ENCODE measurements at places on chromosomes 4 and X.

DNA sequence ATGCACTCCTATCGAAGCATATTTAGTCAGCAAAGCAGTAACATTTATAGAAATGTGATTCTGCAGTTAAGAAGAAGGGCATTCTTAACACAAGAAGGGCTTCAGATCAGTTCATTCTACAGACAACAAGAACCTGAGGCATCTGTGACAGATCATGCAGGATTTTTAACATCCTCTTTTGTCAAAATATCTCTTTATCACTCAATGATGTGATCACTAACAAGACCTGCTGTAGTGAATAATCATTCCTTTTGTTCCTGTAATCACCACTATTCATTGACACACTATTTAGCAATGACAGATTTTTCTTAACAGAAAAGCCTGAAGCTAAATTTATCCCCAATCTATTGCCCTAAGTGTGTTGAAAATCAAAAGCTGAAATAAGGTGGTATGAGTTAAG lies 47.8 kb upstream of the ARHGAP24 start:
- DNase-seq = no peak

DNA sequence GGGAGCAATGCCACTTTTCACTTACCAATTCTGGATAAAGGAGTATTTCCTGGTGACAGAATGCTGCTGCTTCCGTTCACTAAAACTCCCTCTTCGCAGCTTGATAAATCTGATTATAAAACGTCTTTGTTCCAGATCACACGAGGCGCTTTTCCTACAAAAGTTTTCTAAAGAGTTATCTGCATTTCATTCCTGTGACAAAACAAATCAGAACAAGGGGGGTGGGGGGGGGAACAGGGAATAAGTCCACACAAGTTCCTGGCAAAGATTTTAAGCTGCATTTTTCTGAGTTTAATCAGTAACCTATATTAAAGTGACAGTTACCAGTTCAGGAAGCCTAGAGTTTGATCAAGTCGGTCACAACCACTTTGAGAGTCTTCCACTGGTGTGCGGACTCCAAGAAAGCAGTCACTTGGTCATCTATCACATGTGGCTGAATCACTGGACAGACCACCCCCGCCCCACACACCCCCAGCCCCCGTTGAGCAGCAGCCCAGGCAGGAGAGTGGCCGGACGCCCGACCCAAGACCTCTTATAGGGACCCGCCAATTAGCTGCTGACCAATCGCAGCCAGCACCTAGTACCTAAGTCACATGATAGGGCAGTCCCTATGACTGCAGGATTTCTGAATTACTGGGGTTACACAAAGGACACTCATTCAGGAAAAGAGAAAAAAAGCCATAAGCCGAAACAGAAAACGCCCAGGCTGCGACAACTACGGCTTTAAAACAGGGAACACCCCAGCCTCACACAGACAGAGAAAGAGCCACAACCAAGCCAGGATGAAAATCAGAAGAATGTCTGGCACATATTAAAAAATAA lies 569.3 kb upstream of the DIPK2B start:
- peak; percentile 52 for DNase-seq

DNA sequence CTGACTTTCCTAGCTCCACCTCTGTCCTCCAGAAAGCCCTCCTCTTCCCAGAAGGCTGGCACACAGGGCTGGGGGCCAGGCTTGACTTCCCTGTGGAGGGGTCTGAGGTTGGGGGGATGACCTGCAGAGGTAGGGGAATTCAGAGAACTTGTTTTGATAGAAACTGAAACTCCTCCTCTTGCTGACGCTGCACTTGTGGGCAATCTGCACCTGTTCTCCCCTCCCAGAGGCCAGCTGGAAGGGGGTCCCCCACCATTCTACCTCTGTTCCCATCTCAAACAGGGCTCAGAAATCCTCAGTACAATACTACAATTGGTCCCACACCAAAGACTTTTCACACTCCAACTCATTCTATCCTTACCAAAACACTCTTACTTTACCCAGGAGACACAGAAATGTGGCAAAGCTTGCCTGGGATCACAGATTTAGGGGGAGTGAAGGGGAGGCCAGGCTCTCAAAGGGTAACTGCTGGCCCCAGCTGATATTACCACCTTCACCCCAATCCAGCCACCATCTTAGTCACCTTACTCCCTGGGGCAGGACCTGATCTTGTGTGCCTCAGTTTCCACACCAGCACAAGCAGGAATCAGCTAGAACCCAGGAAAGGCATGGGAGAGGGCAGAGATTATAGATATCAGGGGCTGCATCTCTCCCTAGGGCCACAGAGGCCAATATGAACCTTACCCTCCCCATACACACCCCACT lies 18.5 kb downstream of the OTUD5 start:
- peak; percentile 77 for DNase-seq

GRCh38 chr4:2300431-2301224 lies 38.7 kb upstream of the MXD4 start:
- DNase-seq = no peak

- DNase-seq = peak; percentile 79
Measured at GRCh38 chr4:40897557-40898203, 147.9 kb downstream of the NSUN7 start.

DNA sequence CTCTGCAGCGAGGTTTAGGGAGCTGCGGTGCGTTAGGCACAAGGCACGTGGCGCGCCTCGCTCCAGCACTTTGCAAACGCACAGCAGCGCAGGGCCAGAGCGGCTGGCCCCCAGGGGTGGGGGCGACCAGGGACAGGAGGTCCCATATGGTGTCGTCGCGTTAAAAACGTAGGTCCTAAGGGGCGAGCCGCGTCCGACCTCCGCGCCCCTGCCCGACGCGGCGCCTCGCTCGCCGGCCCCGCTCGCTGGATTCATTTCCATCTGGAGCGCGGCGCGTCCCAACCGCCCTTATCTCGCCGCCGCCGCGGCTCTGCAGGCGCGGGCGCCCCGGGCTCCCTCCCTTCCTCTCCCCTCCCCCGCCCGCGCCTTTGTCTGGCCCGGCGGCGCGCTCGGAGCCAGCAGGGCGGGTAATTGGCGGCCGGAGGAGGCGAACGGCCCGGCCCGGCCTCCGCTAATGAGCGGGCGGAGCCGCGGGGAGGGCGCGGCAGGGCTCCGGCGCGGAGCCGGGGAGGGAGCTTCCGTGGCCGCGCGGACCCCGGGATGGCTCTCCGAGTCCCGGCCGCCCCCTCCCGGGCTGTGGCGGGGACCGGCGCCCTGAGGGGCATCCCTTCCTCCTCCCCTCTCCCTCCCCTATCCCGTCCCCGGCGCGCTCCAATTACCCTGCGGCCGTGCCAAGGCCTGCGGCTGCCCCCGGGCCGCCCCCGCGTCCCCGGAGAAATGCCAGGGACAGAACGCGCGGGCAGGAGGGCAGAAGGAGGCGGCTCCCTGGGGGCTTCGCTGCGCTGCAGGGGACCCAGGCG lies 409.0 kb downstream of the BCOR start:
- peak; percentile 16 for DNase-seq

DNA sequence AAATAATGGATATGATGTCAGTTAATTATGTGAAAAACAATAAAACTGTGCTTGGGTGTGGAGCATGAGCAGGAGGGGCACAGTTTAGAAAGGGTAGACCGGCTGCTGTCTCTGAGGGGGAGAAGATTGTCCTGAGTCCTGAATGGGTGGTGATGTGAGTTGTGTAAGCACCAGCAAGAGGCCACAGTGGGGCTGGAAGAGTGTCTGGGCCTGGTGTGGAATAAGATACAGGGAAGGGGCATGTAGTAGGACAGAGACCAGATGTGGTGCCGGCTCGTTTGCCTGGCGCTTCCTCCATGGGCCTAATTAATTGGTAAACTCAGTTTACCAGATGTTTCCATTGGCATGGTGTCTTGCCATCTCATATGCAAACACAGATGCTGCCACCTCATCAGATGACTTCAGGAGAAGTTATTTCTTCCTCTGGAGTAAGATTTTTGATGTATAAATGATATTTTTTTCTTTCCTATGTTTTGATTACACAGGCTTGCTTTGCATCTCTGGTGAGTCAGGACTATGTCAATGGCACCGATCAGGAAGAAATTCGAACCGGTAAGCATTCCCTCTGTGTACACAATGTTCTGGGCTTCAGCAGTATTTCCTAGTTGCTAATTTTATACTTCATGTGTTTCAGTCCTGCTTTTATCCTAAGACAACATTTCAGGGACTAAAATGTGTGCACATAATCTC lies 5.1 kb downstream of the MED28 start:
- no peak for DNase-seq

- no peak for DNase-seq
Measured at GRCh38 chrX:4741024-4741423, 1027.6 kb upstream of the PRKX start.

DNA sequence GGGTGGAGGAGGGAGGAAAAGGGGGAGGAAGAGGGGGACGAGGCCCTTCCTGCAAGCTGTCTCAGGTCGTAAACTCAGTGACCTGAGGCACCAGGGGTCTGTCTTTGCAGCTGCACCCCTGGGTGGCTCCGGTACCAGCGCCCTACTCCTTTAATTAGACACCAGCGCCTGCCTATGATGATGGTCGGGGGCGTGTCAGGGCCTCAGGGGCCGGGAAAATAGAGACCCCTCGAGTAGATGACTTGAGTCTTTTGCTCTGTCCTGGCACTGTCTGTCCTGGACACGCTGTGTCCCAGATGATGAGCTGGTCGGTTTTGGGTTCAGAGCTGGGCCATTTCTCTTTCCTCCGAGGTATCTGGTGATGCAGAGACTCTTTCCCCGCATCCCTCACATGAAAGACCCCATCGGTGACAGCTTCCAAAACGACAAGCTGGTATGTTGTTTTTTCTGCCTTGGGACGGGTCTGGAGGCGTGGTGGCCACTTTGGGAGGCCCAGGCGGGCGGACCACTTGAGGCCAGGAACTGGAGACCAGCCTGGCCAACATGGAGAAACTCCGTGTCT lies 11.2 kb downstream of the SLC25A6 start:
- no peak for DNase-seq

- DNase-seq = no peak
Measured at GRCh38 chr4:36208893-36209473, 35.3 kb downstream of the ARAP2 start.

- no peak for DNase-seq
Measured at GRCh38 chr4:41394481-41394894, 137.8 kb downstream of the UCHL1 start.

- DNase-seq = no peak
Measured at GRCh38 chr4:188780686-188781085, 641.4 kb downstream of the TRIML1 start.

DNA sequence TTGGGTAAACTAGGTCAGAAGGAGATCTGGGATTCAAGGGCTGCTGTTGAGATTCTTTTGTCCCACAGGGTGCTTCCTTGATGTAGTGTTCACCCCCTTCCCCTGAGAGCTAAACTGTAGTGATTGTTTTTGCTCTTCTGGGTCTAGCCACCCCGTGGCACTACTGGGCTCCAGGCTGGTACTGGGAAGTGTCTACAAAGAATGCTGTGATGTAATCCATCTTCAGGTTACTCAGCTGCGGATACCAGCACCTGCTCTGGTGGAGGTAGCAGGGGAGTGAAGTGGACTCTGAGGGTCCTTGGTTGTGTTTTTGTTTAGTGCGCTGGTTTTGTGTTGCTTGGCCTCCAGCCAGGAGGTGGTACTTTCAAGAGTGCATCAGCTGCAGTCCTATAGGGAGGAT lies 365.5 kb downstream of the ZNF674 start:
- no peak for DNase-seq

DNA sequence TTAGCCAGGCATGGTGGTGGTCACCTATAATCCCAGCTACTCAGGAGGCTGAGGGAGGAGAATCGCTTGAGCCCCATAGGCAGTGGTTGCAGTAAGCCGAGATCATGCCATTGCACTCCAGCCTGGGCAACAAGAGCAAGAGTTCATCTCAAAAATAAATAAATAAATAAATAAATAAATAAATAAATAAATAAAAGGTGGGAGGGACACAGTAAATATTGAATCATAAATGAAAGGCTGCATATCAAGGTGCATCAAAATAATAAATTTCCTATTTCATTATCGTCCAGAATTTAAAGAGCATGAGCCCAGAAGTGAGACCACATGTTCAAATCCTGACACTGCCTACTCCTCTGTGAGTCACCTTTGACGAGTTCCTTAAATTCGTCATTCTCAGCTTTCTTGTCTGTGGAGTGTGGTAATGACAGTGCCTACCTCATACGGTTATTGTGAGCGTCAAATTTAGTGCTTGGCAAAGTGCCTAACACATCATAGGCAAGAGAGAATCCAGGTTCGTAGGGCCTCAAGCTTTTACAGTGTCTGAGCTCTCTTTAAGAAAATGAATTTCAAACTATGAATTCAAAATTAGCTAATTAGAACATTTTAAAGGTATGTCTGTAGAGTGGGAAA lies 49.9 kb downstream of the IL15 start:
- DNase-seq = no peak

DNA sequence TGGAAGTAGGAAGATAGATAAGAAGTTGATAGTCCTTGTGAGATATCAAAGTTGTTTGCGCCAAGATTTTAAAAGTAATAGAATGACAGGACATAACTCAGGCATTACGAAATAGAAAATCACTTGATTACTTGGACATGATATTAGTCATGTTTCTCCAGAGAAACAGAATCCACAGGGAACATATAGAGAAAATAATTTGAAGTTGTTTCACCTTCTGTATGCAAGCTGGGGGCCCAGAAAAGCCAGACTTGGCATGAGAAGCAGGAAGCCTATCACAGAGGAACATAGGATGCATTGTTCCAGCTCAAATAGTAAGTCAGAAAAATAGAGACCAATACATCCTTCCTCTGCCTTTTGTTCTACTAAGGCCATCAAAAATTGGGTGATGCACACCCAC lies 715.9 kb downstream of the TECRL start:
- DNase-seq = no peak

DNA sequence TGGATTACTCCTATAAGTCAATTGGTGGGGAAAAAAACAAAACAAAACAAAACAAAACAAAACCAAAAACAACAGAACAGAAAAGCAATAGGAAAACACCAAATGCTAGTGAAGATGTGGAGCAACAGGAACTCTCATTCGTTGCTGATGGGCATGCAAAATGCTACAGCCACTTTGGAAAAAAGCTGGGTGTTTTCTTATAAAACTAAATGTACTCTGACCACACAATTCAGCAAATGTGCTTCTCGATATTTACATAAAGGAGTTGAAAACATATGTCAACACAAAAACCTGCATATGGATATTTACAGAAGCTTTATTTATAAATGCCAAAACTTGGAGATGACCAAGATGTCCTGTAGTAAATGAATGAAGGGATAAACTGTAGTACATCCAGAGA lies 703.6 kb upstream of the FAM241A start:
- no peak for DNase-seq

GRCh38 chrX:119477812-119478232 lies 9.6 kb downstream of the SLC25A5 start:
- DNase-seq = no peak

- no peak for DNase-seq
Measured at GRCh38 chr4:23169608-23170311, 477.0 kb downstream of the GBA3 start.

GRCh38 chr4:149718500-149718899 lies 97.1 kb downstream of the IQCM start:
- DNase-seq = no peak

Measured in activated CD4-positive, alpha-beta T cell treated with anti-CD3 and anti-CD28 coated beads, Interleukin-2, amount 50 U/mL, for 48 hours (primary cell).